GOT3 (cell line): ENCODE measurements at places on chromosomes 4 and X.
A peak's percentile ranks its signal among the peaks of the same experiment; 100 is the strongest.

- DNase-seq = no peak
These were observed 5.8 kb downstream of the AFAP1 start for GRCh38 chr4:7933651-7934510.

DNA sequence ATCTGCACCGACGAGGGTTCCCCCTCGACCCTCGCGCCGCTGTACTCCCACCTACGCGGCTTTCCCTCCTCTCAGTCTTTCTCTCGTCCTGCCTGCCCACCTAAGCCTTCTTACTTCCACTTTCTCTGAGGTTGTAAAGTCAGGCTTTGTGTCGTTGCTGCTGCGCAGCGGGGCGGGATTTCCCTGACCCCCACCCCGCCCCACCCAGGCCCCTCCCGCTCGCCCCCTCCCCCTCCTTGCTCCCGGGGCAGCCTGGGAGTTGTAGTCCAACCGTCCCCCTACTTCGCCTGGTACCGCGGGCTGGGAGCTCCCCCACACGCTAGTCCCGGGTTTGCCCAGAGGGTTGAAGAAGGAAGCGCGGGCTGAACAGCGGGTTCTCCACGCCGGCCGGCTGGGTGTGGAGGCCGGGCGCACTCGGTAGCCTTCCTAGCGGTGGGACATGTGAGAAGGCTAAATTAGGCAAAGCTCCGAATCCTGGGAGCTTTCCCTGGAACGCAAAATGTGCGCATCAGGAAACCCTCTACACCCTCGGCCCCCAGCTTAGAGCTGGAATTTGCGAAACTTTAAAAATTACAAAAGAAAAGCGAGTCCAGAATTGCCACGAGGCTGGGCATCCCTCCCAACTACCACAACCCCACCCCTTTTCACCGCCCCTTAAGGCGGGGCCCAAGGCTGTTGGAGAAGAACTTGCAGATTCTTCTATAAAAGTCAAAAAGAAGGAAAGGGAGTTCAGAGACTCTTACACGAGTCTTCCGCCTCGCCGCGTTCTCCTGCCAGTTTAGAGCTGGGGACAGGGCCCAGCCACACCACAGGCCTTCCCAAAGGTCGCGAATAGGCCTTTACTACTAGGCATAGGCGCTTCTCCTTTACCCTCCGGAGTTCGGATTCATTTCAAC, at the start of gene ATP11C:
Gene ATP11C, minus strand, starts transcription at position 153 of the 896 bp plus-strand sequence. CDS start 1,011 bp downstream, outside the sequence.
- DNase-seq = peak; percentile 39

GRCh38 chr4:107793996-107794395, 30.7 kb upstream of the SGMS2 start:
- DNase-seq = no peak

- peak; percentile 100 for DNase-seq
These were observed 55.5 kb downstream of the SCML1 start for GRCh38 chrX:17792826-17793225.

DNA sequence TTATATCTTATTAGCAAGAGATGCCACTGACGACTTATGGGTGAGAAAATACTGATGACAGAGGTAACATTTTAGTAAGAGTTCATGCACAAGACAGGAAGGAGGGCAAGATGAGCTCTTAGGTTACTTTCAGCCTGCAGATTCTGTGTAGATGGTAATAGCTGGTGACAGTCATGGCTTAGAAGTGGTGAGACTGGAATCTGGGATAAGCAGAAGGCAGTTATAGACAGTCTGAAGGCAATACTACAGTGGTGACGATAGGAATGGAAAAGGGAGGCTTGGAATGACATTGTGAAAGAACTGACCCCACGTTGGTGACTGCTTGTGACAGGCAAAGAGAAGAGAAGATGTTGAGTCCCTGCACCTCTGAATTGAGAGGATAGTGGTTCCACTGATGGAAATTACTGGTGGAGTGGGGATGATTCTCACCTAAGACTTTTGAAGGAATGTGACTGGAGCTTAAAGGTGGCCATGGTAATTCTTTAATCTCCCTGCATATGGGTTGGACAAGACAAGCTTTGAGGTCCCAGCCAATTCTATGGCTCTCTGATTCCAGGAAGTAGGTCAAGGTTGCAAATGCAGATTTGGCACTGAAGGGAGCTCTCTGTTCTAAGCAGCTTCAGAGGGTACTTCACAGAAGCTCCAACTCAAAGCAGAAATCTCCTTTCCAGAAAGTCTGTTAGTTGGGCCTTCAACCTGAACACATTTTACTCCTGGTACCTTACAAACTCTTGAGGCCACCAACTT, 99.7 kb downstream of the RASL11B start:
- DNase-seq = no peak

- no peak for DNase-seq
These were observed 485.7 kb upstream of the HS3ST1 start for GRCh38 chr4:11914406-11914805.

GRCh38 chr4:118798658-118799057, 37.3 kb downstream of the SEC24D start:
- no peak for DNase-seq

GRCh38 chr4:114025176-114025777, 45.8 kb upstream of the ARSJ start:
- DNase-seq = no peak

DNA sequence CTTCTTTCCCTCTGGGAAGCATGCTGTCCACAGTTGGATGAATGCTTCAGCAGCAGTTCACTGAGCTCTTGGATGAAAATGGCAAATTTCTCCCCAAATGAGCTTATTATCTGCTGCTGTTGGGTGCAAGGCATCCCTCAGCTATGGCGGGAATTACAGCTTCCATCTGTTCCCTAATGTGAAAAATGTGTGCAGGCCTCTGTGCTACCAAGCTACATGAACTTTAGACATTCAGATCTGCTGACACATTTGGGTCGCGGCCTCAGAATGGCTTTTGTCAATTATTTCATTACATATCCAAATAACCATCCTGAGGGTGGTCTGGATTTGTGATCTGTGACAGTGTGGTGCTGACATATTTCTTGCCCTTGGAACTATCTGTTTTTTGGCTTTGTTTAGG, 119.5 kb upstream of the SCML1 start:
- DNase-seq = no peak

DNA sequence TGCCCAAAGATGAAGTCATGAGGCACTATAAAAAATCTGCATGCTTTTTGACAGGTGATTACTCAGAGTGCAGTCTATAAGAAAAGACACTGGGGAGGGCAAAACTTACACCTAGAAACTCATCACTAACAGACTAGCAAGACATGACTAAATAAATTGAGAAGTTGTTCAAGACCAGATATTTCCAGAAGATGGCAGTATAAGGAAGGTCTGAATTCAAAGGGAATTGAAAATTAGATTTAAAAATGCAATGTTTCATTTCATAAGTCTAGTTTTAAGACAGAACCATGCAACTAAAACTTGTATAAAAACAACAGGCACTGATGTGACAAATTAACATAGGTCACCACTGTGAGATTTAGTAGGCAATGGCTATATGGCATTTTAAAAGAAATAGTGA, 232.5 kb upstream of the POF1B start:
- DNase-seq = no peak

- no peak for DNase-seq
These were observed 2.7 kb downstream of the AFAP1 start for GRCh38 chr4:7937006-7937405.

DNA sequence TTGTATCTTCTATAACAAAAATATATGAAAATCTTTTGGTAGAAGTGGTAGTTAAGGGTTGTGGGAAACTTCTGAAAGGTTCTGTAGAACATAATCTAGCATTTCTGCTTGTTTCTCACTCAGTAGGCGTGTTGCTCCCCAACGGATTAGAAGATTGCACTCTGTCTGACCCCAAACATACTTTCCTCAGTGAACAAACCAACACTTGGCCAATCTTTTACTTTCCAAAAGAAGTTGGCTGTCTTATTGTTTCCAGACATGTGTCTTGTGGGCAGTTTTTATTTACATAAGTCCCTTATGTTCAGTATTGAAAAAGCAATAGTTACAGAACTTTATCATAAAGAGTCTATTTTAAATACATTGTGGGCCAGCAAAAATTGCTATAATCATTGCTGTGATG, 312.8 kb upstream of the EPHA5 start:
- DNase-seq = no peak

DNA sequence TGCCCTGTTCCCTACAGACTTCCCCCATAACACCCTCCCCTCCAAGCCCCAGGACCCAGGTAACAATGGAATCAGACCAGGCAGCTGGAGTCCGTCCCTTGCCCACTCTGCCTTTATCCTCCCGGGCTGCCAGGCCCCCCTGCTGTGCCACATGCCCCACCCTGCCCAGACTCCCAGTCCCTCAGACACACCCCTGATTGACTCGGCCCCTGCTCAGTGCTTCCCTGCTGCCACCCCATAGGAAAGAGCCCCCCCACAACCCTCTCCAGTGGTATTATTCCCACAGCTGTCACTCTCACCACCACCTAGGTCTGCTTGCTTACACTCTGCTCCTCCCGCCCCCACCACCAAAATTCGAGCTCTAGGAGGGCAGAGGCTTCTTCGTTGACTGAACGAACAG, 4.7 kb upstream of the NAA10 start:
- no peak for DNase-seq

GRCh38 chrX:103157496-103158316, 57.2 kb upstream of the BEX4 start:
- DNase-seq = no peak

GRCh38 chr4:111849746-111850284, 295.4 kb upstream of the FAM241A start:
- no peak for DNase-seq

DNA sequence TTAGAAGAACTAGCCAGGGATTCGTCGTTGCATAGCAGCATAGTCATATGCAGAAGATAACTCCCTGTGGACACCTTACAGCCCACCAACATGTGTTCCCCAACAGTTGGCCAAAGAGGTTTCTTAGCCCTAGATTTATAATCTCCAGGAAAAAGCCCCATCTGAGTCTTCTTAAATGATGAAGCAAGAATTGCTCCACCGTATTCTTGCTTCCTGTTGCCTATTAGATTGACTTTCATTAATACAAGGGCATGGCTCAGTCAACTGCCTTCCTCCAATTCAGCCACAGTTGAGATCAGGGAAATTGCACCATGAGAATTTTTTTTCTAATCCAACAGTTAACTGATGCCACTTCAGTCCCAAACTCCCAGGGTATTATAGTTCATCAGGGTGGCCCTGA, 5.2 kb upstream of the AFF2 start:
- DNase-seq = no peak

- no peak for DNase-seq
These were observed 111.3 kb downstream of the TET2 start for GRCh38 chr4:105257817-105258495.

DNA sequence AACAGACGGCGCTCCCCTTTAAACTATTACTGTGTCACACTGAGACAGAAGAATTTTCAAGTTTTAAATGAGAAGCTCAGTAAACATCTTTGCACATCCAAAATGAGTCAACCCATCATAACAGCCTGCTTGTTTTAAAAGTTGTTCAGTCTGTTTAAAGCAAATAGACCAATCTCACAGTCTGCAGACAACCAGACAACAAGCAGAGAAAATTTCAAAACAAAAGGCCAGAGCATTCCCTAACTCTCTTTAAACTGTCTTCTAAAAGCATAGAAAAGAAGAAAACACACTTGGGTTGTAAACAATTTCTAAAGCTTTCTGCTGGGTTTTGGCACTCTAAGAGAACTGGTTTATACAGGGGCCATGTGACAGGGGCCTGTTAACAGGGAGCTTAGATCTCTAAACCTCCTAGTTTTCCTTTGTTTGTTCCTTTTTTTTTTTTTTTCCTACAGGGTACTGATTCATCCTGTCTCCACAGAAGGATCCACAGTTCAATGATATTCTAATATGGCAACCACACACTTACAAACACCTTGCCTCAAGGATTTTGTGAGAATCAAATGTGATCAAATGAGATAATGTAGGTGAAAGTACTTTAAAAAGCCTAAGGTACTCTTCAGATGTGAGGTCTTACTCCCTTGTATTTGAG, 100.8 kb upstream of the MAML3 start:
- DNase-seq = no peak

DNA sequence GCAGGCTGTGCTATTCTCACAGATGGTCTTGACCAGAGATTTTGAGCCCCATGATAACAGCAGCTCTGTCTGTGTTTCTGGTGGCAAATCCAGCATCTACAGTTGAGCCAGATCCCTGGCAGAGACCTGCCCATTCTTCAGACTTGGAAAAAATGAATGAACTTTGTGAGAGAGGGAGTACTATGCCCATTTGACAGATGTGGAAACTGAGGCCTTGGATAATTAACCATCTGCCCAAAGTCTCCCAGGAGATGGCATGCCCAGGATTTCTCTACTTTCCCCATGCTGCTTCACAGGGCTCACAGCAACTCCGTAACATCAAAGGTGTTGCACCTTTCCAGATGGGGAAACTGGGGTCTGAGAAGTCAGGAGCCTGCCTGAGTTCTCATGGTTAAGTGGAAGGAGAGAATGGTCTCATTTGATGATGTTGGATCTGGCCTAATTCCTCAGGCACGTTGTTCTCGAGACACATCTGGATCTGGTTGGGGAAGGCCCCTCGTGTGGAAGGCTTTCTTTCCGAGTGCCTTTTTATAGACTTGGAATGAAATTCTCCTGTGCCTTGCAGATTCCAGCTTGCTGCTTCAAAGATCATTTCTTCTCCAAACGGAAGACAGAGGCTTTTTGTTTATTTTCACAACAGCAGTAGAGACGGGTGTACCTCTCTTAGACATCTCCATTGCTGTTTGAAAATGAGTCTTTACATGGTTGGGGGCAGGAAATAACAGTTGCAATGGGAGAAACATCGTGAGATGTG, 73.3 kb upstream of the STX18 start:
- no peak for DNase-seq

DNA sequence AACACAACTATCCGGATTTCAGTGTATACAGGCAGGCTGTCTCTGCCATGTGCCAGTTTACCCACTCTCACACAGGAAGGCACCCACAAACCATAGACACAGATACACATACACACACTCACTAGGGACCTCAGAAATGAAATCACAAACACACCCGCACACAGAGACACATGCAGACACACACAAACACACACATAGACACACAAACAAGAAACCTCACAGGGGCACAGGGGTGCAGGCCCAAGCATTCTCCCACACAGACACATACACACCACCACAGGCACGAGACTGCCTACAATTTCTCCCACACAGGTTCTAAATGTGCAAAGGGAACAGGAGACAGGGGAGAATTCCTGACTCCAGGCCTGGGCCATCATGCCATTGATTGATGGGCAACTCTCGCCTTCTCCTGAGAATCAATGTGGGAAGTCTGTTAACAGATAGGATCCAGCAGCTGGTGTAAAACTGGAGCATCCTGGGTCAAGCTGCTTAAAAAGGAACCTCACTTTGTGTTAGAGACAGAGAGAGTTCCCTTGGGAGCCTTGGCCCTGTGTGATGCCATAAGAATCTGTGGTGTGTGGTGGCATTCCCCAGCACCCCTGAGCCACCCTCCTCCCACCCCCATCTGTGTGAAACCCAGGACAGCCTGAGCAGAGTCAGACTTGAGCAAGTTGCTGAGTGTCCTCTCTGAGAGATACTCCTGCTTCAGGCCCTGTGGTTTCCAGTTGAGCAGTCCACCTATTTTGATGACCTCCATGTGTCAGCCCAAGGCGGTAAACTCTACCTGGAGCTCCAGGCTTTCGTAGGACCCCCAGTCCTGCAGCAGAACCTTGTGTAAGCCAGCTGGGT, 33.9 kb downstream of the NBDY start:
- no peak for DNase-seq
